WERI-Rb-1 (cell line): ENCODE measurements at places on chromosomes 4 and X.
A peak's percentile ranks its signal among the peaks of the same experiment; 100 is the strongest.

DNA sequence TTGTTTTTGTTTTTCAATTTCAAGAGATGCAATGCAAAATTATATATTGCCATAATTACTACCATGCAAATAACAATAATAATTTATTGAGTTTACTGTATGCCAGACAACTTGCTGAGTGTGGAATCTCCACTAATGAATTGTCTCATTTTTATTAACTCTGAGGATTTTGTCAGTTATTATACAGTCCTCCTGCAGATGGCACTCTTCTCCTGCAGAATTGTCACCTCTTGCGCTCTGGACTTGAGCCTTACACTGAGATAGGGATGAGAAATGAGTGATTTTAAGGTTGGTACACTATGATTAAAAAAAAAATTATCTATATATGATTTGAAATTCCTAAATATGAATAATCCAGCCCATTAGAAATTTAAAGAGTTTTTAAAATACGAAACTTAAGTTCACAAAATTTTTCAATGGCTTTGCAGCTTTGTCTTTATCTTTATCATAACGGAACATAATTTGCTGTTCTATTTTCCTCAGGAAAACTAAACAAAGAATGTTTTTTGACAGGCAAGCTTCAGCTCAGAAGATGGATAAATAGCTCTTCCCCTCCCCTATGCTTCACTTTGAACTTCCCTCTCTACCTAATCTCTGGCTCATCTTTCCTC lies 12.7 kb upstream of the PAQR3 start:
- DNase-seq = peak; percentile 19

DNA sequence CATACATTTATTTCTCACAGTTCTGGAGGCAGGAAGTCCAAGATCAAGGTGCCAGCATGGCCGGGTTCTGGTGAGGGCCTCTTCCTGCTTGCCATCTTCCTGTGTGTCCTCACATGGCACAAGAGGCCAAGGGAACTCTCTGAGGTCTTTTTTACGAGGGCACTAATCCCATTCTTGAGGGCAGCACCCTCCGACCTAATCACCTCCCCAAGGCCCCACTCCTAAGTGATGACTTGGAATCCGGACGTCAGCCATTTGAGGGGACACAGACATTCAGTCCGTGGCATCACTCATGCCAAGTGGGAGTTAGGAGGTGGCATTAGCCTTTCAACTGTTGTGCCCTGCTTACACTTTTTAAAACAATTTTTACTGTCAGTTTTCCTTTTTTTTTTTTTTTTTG lies 27.3 kb downstream of the MAN2B2 start:
- no peak for DNase-seq

DNA sequence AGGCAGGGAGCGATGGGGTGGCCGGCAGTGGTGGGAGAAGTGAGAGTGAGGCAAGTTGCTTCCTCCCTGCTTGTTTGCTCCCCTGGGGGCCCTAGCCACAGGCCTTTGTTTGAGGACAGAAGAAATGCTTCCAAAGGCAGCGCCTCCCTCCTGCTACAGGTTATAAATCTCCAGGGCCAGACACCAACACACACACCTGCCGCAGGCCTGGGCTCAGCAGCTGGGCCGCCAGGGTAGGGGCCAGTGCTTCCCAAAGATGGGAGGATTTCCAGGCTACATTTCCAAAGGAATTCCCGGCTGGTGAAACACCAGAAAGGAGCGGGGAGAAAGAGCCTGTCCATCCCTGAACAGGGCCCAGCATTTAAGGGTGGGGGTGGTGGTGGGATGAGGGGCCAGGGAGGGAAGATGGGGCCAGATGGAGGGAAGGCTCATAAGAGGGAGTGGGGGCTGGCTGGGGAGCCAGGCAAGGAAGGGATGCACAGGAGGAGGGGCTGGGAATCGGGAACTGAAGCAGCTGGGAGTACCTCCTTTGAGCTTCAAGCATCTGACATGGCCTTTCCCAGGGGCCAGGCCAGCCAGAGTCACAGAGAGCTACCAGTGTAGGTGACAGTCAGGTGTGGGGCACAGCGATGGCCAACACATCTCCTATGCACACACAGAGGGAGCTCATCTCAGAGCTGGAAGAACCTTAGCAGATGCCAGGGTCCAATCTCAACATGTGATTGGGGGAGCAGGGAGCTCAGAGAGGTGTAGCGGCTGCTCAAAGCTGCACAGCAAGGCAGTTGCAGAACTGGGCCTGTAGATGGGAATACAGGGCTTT lies 143.9 kb downstream of the PJA1 start:
- no peak for DNase-seq

GRCh38 chrX:36974911-36975310 lies 33.3 kb upstream of the FAM47C start:
- DNase-seq = no peak

DNA sequence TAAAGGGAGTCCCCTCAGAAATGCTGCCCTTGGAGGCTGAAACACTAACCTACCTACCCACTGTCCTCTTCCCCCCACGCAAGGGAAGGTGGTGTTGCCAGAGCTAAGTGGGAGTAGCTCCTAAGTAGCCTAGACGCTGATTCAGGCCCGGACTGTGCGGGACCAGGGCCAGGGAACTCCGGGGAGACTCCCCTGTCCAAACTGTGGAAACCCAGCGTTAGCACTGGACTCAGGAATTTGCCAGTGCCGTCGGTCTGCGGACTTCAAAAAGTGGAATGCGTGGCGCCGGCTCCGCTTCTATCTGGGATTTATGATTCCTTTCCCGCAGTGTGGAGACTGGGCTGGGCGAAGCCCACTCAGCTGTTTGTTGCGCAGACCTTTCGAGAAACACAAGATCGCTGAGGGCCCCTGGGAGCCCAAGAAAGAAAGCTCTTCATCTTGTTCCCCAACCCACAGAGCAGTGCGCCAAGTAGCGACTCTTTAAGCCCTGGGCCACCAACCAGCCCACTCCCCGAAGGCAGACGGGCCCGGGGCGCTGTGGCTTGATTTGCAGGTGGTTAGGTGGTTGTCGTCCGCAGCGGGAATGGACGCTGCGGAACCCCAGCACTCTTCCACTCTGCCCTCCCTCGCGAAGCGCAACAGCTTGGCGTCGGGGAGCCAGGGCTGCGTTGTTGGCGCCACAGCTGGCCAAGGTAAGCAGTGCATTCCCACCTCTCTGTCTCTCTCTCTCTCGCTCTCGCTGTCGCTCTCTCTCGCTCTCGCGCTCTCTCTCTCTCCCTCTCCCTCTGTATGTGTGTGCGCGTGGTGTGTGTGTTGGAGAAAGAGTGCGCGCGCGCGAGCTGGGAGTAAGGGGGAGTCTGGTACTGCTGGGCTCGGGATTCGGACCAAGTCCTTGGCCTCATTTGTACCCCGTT lies 2.0 kb downstream of the TMEM255A start:
- DNase-seq = peak; percentile 58

DNA sequence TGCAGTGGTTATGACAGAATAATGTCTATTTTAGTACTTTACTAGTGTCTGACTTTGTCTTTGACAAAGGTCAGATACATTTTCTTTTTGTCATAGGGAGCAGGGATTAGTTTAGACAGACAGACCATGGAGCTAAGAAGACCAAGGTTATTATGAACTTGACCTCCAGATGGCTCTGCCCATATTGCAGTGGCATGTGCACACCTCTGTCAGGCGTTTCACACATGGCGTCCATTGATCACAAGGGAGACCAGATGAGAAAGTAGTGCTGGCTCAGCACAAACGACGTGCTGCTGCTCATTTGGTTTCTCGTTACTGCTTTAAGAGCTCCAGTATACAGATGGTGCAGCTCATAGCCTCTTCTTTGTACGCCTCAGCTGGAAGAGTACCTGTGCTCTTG lies 56.3 kb upstream of the HPSE start:
- DNase-seq = no peak

DNA sequence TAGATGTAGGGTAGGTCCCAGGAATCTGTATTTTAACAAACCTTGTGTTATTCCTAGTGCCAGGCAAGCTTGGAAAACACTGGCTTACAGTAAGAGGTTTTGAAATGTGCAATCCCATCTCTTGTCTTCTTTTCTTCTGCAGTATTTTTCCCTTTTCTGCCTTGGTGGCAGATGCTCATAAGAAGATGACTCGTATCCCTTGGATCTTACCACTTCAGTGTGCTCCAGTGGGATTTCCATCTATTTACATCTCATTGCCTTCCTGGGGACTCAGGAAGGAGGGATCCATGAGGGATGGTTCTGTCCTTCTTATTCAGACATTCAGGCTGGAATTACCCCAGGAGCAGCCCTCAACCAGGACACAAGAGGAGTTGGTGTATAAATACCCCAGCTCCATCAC lies 136.6 kb downstream of the NHS start:
- DNase-seq = no peak

GRCh38 chr4:10114147-10114546 lies 2.5 kb downstream of the WDR1 start:
- no peak for DNase-seq

- no peak for DNase-seq
Measured at GRCh38 chrX:14915596-14915995, 42.4 kb downstream of the MOSPD2 start.

DNA sequence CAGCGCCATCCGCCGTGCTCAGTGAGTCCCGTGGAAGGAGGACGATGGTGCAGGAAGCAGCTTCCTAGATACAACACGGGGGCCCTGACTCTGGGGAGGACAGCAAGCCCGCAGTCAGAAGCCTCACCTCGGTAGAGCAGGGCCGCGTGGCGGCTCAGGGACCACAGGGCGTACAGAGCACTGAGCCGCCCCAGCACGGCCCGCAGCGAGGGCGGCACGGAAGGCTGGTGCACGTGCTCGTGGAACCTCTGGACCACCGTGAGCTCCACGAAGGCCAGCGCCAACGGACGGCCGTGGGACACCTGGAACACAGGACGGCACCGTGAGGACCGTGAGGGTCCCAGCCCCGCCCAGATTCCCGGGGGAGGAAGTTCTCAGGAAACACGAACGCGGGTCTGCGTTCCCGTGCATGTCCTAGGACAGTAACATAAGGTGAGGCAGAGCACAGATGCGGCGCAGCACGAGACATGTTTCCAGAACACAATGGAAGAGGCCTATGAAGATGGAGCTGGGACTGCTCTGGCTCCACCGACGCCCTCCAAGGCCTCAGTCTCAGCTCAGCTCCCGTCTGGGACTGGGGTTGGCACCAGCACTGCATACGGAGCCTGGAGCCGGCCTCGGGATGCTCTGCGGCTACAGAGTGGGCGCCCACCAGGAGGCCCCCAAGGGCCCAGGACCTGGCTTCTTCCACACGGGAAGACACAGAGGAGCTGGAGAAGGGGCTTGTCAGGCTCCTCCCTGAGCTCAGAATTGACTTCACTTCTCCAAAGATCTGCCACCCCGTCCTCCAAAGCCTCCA lies 65.5 kb downstream of the ACOX3 start:
- DNase-seq = no peak

- DNase-seq = no peak
Measured at GRCh38 chr4:998096-998691, 5.0 kb upstream of the SLC26A1 start.

DNA sequence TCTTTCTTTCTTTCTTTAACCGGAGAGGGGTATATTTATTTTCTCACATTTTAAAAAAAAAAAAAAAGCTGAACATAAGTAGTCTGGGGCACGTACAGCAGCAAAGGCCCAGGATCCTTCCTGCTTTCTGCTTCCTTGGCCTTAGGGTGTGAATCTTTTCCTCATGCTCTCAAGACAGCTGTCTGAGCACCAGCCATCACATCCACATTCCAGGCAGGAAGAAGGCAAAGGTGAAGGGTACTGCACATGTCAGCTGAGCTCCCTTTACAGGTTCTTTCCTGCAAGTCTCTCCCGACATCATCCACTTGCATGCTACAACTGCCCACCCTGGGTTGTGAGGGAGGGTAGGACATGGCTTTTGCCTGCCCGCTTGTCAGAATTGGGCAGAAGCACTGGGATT lies 63.7 kb upstream of the GDPD2 start:
- DNase-seq = no peak

DNA sequence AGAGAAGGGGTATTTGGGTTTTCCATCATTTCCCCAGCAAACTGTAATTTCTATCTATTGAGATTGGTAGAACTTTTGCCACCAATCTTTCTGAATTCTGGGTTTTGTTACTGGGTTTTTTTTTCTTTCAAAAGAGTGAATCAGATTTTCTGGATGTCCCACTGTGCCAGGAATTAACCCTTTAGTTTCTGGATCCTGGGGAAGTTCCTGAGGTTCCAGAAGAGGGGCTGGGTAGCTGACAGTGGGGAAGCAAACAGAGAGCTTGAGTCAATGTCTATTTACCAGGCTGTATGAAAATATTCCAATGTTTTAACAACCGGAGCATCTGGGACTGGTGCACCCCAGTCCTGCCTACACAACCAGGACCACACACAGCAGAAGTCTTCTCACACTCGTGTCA lies 25.8 kb upstream of the SOD3 start:
- no peak for DNase-seq

GRCh38 chr4:907103-907400 lies 25.1 kb downstream of the GAK start:
- DNase-seq = no peak

DNA sequence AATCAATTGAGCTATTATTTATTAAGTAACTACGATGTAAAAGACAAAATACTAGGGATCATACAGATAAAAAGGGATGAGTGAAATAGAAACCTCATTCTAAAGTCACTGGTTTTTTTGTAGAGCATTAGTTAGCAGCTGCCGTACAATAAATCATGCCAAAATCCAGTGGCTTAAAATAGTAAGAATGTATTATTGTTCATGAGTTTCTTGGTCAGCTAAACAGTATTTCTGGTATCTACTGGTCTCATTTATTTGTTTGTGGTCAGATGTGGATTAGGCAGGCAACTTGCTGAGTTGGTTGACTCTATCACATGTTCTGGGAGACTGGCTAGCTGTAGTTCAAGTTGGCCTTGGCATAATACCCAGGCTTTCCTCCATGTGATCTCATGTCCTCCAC lies 667.3 kb downstream of the GALNTL6 start:
- no peak for DNase-seq

DNA sequence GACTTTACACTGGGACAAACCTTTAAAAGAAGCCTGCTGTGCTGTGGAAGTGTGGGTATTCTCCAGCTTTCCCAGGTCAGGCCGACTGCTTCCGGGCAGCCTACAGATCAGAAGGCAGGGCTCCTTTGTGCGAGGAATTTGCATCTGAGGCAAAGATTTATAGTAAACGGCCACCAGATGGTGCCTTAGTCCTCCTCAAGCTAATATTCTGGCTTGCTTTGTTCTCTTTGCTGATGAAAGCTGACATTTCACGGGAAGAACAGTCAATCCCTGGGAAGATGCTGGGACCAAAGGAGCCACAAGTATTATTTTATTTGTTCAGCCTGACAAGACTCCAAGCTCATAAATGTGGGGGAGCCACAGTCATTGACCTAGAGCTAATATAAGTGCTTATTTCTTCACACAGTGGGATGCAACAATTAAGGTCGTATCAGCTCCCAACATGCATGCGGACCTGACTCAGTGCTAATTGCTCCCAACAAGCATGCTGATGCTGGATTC lies 120.7 kb upstream of the TRIM2 start:
- peak; percentile 84 for DNase-seq

- DNase-seq = no peak
Measured at GRCh38 chr4:10639100-10639499, 45.5 kb downstream of the CLNK start.

DNA sequence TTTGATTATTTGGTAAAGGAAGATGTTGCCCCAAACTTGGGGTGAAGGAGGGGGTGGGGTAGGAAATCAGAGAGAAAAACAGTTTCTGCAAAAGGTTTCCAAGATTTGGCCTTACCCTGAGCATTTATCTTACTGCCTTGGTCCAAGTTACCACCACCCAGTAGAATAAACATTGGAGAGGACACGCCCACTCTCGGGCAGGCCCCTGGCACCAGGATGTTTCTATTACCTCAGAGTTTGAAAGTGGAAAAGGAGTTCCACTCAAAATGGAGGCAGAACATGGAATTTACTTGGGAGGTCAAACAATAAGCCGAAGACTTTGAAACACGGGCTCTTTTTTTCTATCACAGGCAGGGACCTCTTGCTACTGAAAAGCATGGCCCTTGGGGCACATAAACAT lies 113.7 kb downstream of the CHRNA9 start:
- DNase-seq = no peak

- peak; percentile 46 for DNase-seq
Measured at GRCh38 chr4:85370400-85371032, 104.4 kb upstream of the ARHGAP24 start.
